H9 (cell line): ENCODE measurements at places on chromosomes 5 and 9. TPM values are rescaled to one million over a fixed set of nuclear protein-coding genes. Genes with fewer than 3 reads are reported as not detected.

GRCh38 chr9:83754383-83754977 is 46.7 kb upstream of the UBQLN1 start:
- no peak for DNase-seq
- H3K4me3 ChIP-seq = no peak overlapping the region
- no peaks in the 10 kb centered on the region for H3K27me3 ChIP-seq
- no peaks in the 10 kb centered on the region for H3K36me3 ChIP-seq

GRCh38 chr9:95810814-95811213 is 64.7 kb upstream of the ERCC6L2 start:
- H3K27me3 ChIP-seq = no peaks in the 10 kb centered on the region
- H3K4me1 ChIP-seq = no peaks in the 10 kb centered on the region; the same call in 1 of the 2 replicates
- no peak overlapping the region for H3K4me3 ChIP-seq
- H3K36me3 ChIP-seq = no peaks in the 10 kb centered on the region
- H3K27ac ChIP-seq = no peak overlapping the region

GRCh38 chr5:147686421-147686820 is 96.1 kb downstream of the JAKMIP2 start:
- H3K4me1 ChIP-seq = no peaks in the 10 kb centered on the region
- no peaks in the 10 kb centered on the region for H3K27me3 ChIP-seq
- H3K27ac ChIP-seq = no peak overlapping the region
- H3K36me3 ChIP-seq = no peaks in the 10 kb centered on the region; the same call in none of the 2 replicates
- no peak for DNase-seq

- H3K27ac ChIP-seq = no peak overlapping the region
- H3K4me1 ChIP-seq = no peaks in the 10 kb centered on the region
- DNase-seq = no peak
- no peaks in the 10 kb centered on the region for H3K27me3 ChIP-seq
- peaks cover 12% of the 10 kb centered on the region for H3K36me3 ChIP-seq
- no peak overlapping the region for H3K4me3 ChIP-seq
These were observed 22.0 kb upstream of the EMB start for GRCh38 chr5:50463047-50463446.

DNA sequence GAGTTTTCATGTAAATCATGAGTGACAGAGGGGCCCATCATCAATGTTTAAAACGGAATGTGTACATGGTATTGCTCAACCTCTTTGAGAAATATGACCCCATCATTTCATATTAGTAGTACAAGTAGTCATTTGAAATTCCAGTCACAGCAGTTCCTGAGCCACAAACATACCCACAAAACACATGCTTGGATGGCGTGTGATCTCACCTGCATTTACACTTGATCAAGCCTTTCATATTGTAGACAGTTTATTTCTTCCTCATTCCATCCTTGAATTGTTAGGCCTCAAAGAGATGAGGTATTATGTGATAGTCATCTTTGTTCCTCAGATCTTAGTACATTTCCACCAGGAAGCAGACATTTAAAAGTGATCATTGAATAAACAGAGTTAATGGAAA is 96.8 kb upstream of the TAS2R1 start:
- no peaks in the 10 kb centered on the region for H3K27me3 ChIP-seq
- H3K36me3 ChIP-seq = no peaks in the 10 kb centered on the region
- H3K4me3 ChIP-seq = no peak overlapping the region
- DNase-seq = no peak
- H3K4me1 ChIP-seq = no peaks in the 10 kb centered on the region

The HMGCS1 gene
- 144 and 147 TPM in 2 replicates for total RNA-seq

- no peaks in the 10 kb centered on the region for H3K27me3 ChIP-seq
- H3K4me1 ChIP-seq = no peaks in the 10 kb centered on the region
- H3K36me3 ChIP-seq = peaks cover 47% of the 10 kb centered on the region
These were observed 650 bp downstream of the DCTN4 start for GRCh38 chr5:150758203-150758530.

The IL9 gene
- not detected in 2 replicates for total RNA-seq

DNA sequence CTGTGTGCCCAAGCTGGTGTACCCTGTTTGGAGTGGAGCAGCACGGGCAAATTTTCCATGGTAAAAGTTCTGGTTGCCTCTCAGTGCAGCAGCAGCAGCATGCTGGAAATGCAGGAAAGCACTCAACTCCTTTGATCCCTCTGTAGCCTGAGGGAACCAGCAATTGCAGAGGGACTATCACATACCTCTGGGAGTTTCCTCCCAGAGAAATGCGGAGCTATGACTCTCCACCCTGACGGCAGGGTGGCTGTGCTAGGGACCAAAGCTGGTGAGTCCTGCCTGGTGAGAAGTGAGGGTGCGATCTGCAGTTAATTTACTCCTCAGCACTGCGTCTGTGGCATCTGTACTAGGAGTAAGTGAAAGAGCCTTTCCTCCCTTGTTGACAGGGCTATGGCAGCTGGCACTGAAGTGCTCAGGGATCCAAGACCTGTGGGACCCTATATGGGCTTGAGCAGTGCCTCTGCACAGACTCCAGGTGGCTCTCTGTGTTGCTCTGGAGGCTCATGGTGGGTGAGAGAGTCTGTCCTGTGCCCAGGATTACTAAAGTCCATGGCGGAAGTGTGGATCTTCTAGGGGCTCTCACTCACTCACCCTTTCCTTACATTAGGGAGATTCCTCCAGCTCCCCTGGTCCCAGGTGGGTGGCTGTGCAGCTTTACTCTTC is 601.2 kb upstream of the TYRP1 start:
- H3K27me3 ChIP-seq = no peaks in the 10 kb centered on the region
- H3K36me3 ChIP-seq = no peaks in the 10 kb centered on the region; the same call in 1 of the 2 replicates
- no peak overlapping the region for H3K27ac ChIP-seq

- no peaks in the 10 kb centered on the region for H3K27me3 ChIP-seq
- no peak overlapping the region for H3K4me3 ChIP-seq
- no peaks in the 10 kb centered on the region; the same call in 1 of the 2 replicates for H3K4me1 ChIP-seq
- H3K36me3 ChIP-seq = no peaks in the 10 kb centered on the region
- H3K27ac ChIP-seq = no peak overlapping the region
These were observed 216.6 kb downstream of the TLE1 start for GRCh38 chr9:81472701-81473100.

GRCh38 chr5:589588-589987 is 22.6 kb upstream of the CEP72 start:
- H3K27me3 ChIP-seq = no peaks in the 10 kb centered on the region; the same call in 1 of the 2 replicates
- no peak overlapping the region for H3K4me3 ChIP-seq
- DNase-seq = no peak
- H3K36me3 ChIP-seq = no peaks in the 10 kb centered on the region

GRCh38 chr5:88889189-88890069 is 6.4 kb upstream of the MEF2C start:
- DNase-seq = peak; percentile 70
- no peaks in the 10 kb centered on the region for H3K36me3 ChIP-seq
- peak overlapping the region; percentile 82 for H3K4me3 ChIP-seq

DNA sequence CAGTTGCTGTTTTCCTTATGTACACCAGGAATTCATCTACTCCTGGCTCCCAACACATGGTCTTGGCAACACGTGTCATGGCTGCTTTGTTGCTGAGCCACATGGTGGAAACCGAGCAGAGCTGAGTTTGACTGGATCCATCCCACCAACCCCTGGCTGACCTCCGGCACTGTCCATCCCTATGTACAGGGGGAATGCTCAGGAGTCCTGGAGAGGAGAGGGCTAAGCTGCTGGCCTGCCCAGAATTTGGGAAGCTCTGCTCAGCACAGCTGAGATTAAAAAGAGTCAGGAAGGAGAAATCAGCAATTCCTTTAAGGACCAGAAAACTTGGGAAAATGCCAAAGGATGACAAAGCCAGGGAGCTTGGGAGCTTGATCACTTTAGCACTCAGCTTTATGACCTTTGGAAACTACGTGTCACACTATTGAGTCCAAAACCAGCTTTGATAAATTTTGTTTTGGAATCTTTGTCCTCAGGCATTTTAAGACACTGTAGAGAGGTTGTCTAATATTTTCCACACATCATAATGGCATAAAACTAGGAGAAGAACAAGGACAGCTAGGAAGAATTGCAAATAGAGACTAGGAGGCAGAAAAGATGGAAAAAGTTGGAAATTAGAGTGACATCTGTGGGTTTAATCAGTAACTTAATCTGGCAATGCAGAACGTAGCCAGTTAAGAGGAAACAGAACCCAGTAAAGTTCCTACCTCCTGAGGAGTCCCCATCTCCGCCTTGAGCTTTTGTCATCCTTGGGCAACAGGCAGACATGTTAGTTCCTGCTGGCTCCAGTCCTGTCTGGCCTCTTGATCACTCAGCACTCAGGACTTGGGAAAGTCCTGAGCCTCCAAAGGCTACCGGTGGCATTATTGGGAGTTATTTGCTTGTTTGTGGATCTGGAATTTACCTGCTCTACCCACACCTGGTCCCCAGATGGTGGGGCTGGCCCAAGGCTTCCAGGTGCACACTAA is 62.5 kb upstream of the PLPP1 start:
- H3K27ac ChIP-seq = no peak overlapping the region
- no peak for DNase-seq
- peaks cover 3% of the 10 kb centered on the region; the same call in 1 of the 2 replicates for H3K4me1 ChIP-seq
